Testis (tissue), 5 donors: ENCODE measurements at places on chromosomes 13 and 19. TPM values are rescaled to one million over a fixed set of nuclear protein-coding genes. Genes with fewer than 3 reads are reported as not detected.

LILRA1 gene
- not detected for total RNA-seq

PEX11G gene
- total RNA-seq: 12.3 TPM

GRCh38 chr13:73993661-73994060, 140.5 kb downstream of the KLF12 start:
- no peak for DNase-seq

DNA sequence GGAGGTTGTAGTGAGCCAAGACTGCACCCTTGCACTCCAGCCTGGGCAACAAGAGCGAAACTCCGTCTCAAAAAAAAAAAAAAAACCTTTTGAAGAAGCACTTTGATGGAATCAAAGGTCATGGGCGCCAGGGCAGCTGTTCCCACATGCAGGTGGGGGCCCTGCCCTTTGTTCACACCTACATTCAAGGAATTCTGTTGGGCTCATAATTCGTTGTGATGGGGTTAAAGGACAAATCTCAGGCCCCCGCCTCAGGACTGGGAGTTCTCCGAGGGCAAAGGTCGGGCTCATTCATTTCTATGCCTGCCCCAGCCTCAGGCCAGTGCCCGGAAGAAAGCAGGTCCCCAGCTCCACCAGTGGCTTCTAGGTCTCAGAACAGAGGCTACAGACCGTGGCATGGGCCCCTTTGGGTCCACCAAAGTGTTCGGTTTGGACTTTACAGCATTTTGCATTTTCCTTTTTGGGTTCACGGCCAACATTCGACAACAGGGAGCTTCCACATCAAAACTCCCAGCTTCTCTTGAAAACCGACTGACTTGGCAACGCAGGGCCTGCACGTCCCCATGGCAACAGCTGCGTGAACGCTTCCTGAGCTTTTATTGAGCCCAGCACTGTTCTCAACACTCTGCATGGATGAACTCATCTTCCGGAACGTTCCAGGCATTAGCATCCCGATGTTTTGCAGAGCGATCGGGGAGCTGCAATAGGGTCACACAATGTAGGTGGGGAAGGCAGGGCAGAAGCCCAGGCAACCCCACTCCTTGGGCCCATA, 10.1 kb upstream of the GTF2F1 start:
- peak; percentile 51 for DNase-seq

SYDE1 gene
- total RNA-seq: 12.3 TPM

- no peak for DNase-seq
These were observed 290.0 kb downstream of the MZT1 start for GRCh38 chr13:72437458-72437857.

DNA sequence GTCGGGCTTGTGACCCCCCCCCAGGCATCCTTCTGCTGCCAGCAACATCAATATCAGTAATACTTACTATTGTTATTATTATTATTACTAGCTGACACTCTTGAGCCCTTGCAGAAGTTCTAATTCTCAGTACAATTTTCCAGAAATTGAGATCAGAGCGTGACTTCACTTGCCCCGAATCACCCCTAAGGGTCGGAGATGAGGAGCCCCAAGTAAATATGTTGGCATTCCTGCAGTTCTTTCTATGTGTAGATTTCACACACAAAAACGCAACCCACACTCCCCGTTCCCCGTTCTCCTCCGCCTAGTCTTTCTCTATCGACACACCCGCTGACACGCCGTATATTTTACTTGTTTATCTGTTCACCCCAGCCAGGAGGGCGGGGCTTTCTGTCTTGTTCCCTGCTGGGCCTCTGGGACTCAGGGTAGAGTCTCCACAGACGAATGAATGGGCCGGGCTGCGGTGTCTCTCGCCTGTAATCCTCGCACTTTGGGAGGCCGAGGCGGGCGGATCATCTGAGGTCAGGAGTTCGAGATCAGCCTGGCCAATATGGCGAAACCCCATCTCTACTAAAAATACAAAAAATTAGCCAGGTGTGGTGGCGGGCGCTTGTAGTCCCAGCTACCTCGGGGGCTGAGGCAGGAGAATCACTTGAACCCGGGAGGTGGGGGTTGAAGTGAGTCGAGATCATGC, 14.7 kb downstream of the TLE5 start:
- DNase-seq: peak; percentile 92

GRCh38 chr19:2734589-2735288, 5.1 kb downstream of the SLC39A3 start:
- DNase-seq: no peak

DNA sequence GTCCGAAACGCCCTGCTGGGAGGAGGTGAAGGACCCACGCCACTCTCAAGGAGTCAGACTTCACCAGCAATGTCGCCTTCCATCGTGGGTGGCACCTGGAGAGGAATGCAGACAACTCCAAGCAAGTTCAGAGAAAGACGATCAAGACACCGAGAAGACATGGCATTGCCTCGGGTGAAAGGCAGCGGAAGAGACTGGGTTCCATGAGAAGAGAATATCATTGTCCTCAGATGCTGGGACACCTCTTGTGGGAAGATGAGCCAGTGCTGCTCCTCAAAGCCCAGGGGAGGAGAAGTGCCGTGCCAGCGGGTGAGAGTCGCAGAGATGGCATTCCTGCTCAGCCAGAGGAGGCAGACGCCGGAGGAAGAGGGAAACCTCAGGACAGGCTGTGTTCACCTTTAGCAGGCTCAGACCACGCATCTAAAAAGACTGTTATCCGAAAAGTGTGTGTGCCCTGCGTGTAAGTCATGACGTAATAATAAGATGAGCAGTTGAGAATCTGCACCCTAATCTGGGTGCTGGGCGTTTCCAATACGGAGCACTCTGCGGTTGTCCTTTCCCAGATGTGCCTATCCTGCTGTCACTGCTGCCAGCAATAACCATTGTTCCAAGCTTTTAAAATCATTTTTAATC, 144.6 kb upstream of the SPACA7 start:
- DNase-seq: no peak

DNA sequence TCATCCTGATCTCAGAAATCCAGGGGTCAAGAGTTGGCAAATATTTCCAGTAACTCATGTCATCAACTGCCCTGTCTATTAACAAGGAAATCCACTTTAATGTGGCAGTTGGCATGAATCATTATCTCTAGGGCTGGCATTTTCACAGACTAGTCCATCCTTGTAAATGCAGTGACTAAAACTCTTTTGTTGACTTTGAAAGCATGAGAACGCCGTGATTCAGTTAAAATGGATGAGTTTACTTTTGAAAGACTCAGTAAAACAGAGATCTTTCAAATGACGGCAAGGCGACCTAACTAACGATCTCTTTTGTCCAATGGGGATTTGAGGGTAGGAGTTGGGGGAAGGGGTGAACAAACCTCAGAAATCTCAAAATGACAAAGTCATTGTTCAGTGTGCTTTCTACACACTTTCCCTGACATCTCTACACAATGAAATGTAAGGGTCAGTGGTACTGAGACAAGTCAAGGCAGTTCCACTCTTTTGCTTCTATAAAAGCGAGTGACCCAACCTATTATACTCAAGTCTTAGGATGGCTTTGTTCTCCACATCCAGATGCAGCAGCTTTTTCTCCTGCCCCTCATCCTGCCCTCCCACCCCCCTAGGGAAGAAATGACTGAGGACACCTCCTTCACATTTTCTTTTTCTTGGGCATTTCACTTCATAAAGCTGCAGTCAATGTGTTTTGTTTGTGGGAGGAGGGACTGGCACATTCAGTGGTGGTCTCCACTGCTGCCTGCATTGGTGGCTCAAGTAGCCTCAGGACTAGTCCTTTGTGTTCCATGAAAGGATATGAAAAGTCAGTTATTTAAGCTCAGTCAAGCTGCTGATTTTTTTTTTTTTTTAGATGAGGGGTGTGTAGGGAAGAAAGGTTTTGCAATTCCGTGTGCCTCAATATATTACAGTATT, 200.5 kb downstream of the ABCC4 start:
- no peak for DNase-seq

- no peak for DNase-seq
These were observed 17.5 kb downstream of the TMEM255B start for GRCh38 chr13:113776231-113777125.

- peak; percentile 85 for DNase-seq
These were observed 85.7 kb downstream of the NUFIP1 start for GRCh38 chr13:44903574-44903985.
